ENCODE measurements at places on chromosomes 7 and 10. TPM values are rescaled to one million over a fixed set of nuclear protein-coding genes. Genes with fewer than 3 reads are reported as not detected.

GRCh38 chr10:55870186-55870585, 490.9 kb downstream of the ZWINT start:
- no peaks in the 10 kb centered on the region for H3K27me3 ChIP-seq
- H3K27ac ChIP-seq, result no peak overlapping the region
- DNase-seq, result no peak
- H3K36me3 ChIP-seq, result no peaks in the 10 kb centered on the region
- H3K4me3 ChIP-seq, result no peak overlapping the region

DNA sequence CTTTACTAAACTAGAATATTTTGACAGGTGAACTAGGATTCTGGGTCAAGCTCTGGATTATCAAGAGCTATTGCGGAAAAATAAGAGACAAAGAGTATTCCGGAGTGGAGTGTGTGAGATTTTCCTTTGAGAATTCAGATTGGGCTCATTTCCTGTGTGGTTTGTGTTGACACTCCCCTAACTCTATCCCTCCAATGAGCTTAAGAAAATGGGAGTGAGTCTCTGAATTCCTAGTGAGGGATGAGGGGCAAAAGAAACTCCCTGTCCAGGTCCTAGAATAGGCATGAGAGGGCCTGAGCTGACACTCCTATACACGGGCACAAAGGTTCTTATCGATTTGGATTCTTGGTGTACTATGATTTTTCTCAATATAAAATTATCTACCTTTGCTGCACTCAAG, 10.2 kb downstream of the KLF14 start:
- H3K36me3 ChIP-seq, result no peaks in the 10 kb centered on the region
- no peak overlapping the region for H3K27ac ChIP-seq
- no peak for DNase-seq
- no peaks in the 10 kb centered on the region for H3K4me1 ChIP-seq

DNA sequence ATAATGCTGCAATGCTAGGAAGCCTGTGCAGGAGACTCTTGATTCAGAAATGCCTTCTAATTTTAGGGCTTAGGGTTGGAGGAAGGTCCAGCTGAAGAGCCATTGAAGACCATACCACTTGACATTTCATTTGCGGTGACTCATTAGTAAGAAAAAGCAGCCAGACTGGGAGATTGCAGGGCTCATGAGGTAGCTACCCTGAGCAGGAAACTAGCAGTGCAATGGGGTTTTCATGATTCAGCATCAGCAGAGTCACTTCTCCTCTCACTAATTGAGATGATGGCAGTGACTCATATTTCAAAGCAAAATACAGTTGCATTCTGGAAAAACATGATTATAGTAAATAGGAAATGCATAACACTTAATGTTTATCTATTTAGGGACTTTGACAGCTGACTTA, 434.1 kb downstream of the DNAJB9 start:
- no peaks in the 10 kb centered on the region for H3K4me1 ChIP-seq
- H3K27ac ChIP-seq, result no peak overlapping the region
- no peaks in the 10 kb centered on the region for H3K27me3 ChIP-seq
- no peaks in the 10 kb centered on the region for H3K36me3 ChIP-seq
- H3K4me3 ChIP-seq, result no peak overlapping the region

- no peak overlapping the region for H3K27ac ChIP-seq
- no peaks in the 10 kb centered on the region for H3K36me3 ChIP-seq
- H3K4me3 ChIP-seq, result no peak overlapping the region
- H3K4me1 ChIP-seq, result no peaks in the 10 kb centered on the region
Measured at GRCh38 chr7:151408498-151408838, 1.4 kb downstream of the WDR86 start.

CAMK2B gene
- 4.4 TPM for total RNA-seq

DNA sequence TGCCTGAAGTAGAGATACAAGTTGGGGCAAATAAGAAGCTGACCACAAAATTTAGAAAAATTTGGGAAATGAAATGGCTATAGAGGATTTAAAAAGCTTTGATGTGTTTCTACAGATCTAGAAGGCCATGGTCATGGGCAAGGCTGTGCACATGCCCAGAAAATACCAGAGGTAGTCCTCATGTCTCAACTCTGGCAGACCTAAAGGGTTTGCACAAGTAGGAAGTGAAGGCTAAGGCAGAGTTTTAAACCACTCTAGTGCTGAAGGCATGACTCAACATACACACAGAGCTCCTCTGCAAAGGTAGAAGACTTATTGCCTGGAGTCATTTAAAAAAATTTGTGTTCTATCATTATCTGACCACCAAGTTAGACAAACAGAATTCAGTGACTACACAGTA, 364.6 kb downstream of the CCSER2 start:
- no peaks in the 10 kb centered on the region for H3K4me1 ChIP-seq
- no peak overlapping the region for H3K27ac ChIP-seq
- H3K27me3 ChIP-seq, result no peaks in the 10 kb centered on the region
- H3K4me3 ChIP-seq, result no peak overlapping the region
- no peaks in the 10 kb centered on the region for H3K36me3 ChIP-seq

DNA sequence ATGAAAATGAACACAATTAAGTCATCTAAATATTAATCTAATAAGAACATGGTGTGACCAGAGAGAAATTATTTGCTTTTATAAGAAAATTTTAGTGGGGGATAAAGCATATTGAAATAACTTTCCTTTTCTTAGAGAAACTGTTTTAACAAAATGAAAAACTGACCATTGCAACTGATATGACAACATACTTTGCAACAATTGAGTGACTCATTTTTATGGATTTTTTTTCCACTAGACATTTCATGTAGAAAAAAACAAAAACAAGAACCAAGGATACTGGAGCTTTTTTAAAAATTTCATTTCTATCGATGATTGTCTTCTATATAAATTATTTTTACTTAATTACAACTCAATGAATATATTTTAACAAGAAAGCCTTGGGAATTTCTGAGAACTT, 90.0 kb downstream of the C1GALT1 start:
- H3K27ac ChIP-seq, result no peak overlapping the region
- H3K4me3 ChIP-seq, result no peak overlapping the region
- no peaks in the 10 kb centered on the region for H3K4me1 ChIP-seq
- DNase-seq, result no peak
- H3K36me3 ChIP-seq, result no peaks in the 10 kb centered on the region

DNA sequence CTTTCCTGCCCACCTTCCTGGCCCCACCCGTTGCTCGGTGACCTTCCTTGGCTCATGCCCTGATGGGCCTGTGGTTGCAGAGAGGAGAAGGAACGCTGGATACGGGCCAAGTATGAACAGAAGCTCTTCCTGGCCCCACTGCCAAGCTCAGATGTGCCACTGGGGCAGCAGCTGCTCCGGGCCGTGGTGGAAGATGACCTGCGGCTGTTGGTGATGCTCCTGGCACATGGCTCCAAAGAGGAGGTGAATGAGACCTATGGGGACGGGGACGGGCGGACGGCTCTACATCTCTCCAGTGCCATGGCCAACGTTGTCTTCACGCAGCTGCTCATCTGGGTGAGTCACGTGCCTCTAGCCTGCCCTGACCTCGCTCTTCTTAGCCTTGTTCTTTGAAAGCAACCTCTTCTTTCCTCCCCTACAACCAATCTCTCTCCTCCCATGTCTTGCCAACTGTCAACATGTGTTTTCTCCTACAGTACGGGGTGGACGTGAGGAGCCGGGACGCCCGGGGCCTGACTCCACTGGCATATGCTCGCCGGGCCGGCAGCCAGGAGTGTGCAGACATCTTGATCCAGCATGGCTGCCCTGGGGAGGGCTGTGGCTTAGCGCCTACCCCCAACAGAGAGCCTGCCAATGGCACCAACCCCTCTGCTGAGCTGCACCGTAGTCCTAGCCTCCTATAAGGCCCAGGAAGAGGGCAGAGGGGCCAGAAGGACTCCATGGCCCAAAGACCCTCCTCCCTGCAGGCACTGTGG, 24.1 kb downstream of the GBX1 start:
- H3K4me1 ChIP-seq, result no peaks in the 10 kb centered on the region
- no peaks in the 10 kb centered on the region for H3K27me3 ChIP-seq
- H3K36me3 ChIP-seq, result no peaks in the 10 kb centered on the region
- no peak for DNase-seq
- no peak overlapping the region for H3K4me3 ChIP-seq
- no peak overlapping the region for H3K27ac ChIP-seq

- no peak overlapping the region for H3K4me3 ChIP-seq
- no peaks in the 10 kb centered on the region for H3K27me3 ChIP-seq
- H3K27ac ChIP-seq, result no peak overlapping the region
Measured at GRCh38 chr7:2510909-2511768, 8.4 kb upstream of the LFNG start.

SRRM3 gene
- total RNA-seq, result 3.0 TPM

DNA sequence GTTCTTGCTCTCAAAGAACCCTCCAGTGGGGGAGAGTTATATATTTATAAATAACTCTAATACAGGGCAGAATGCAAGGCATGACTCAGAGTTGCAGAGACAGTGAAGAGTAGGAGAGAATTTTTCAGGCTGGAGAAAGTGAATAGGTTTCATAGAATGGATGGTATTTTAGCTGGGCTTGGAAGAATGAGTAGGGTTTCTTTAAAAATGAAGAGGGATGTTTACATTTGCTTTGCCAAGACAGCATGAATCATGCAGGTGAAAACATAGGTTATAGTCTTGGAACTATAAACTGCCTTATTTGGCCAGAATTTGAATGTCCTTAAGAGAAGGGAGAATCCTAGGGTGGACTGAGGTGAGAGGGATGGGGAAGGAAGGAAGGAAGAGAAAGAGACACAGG, 124.8 kb downstream of the CPED1 start:
- H3K4me3 ChIP-seq, result no peak overlapping the region
- no peaks in the 10 kb centered on the region for H3K36me3 ChIP-seq
- no peak overlapping the region for H3K27ac ChIP-seq
- H3K4me1 ChIP-seq, result peaks cover 3% of the 10 kb centered on the region
- no peaks in the 10 kb centered on the region for H3K27me3 ChIP-seq
- no peak for DNase-seq

CDHR1 gene
- total RNA-seq, result 0.42 TPM

DNA sequence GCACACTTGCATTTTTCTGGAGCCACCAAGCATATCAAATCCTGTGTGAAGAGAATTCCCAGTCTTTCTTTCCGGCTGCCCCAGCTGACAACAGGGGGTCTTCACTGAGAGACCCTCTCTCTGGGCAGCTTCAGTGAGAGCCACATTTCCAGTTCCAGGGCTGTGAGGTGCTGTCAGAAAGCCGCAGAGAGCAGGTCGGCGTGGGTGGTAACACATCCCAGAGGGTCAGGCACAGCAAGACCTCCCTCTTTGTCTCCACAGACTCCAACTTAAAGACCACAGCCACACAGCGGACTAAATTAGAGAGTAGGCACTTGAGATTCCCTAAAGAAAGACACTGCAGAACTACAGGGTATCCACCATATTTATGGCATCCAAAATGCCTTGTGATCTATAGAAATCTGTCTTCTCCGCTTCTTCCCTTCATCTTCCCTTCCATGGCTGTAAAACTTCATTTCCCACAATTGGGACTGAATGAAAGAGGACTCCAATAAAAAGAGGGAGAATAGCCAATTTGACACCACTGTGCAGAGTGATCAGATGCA, 116.0 kb upstream of the C7orf33 start:
- H3K27me3 ChIP-seq, result peaks cover 2% of the 10 kb centered on the region
- no peak for DNase-seq
- no peaks in the 10 kb centered on the region for H3K4me1 ChIP-seq
- H3K4me3 ChIP-seq, result no peak overlapping the region

HOGA1 gene
- total RNA-seq, result 1.9 TPM

DNA sequence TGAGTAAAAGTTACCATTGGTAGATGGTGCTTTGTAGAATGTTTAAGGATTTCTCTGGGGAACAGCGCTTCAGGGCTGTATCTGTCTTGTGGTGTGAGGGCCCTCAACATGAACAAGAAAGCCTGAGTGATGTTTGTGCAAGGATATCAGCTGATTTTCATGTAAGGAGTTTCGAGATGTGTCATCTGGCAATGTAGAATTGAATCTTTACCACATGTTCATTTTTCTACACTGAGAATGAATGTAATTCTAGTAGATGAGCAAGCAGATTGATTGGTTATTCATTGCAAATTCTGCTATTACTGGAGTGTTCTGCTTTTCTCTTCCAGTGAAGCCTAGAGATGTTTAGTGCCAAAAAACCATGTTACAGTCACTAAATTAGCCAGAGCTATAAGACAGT, 87.7 kb downstream of the ST7 start:
- no peaks in the 10 kb centered on the region for H3K36me3 ChIP-seq
- no peak overlapping the region for H3K4me3 ChIP-seq
- DNase-seq, result no peak
- H3K27ac ChIP-seq, result no peak overlapping the region
- no peaks in the 10 kb centered on the region for H3K27me3 ChIP-seq

PRR15 gene
- 1.1 TPM for total RNA-seq

GRCh38 chr10:5404208-5405041, at the start of gene TUBAL3:
Gene TUBAL3 (minus strand): TSS chr10:5404828. CDS start chr10:5404792, 36 bp downstream.
- H3K4me1 ChIP-seq, result no peaks in the 10 kb centered on the region
- no peak within 1 kb of the TSS for H3K27ac ChIP-seq
- H3K36me3 ChIP-seq, result no peaks in the 10 kb centered on the region
- no peak within 1 kb of the TSS for H3K4me3 ChIP-seq
- DNase-seq, result no peak
- H3K27me3 ChIP-seq, result no peaks in the 10 kb centered on the region

All from aorta (tissue), 5 donors.